ENCODE measurements at places on chromosomes 12 and 14.
A peak's percentile ranks its signal among the peaks of the same experiment; 100 is the strongest.

DNA sequence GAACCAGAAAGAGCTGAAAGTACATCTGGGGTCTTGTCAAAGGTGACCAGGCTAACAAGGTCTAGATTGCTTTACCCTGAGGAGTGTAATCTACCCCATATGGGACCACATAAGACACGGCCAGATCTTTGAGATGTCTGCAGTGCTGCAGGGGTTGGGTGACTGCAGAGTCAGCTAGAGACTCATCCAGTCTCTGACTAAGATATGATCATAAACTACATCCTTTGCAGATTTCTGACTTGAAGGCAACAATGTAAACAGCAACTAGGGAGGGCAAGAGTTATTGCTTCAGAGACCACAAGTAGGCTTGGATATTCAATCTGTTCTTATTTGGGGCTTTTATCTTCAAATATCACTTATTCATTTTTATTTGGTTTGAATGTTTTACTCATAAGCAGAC lies 1080.5 kb upstream of the FOXG1 start:
- DNase-seq, result no peak

DNA sequence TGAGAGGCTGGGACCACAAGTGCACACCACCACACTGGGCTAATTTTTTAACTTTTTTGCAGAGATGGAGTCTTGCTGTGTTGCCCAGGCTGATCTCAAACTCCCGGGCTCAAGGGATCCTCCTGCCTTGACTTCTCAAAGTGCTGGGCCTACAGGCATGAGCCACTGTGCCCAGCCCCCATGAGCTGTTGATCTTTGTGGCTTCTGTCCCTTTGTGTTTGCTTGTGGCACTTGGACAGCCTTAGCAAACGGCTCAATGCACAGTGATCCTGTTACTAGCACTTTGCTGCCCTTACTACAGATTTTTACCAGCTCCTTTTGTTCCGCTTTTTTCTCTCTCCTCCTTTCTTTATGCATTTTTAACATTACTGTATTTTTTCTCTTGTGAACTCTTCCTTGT lies 25.3 kb upstream of the EVL start:
- DNase-seq, result no peak

GRCh38 chr12:83318386-83319098 lies 631.8 kb downstream of the TMTC2 start:
- DNase-seq, result no peak

DNA sequence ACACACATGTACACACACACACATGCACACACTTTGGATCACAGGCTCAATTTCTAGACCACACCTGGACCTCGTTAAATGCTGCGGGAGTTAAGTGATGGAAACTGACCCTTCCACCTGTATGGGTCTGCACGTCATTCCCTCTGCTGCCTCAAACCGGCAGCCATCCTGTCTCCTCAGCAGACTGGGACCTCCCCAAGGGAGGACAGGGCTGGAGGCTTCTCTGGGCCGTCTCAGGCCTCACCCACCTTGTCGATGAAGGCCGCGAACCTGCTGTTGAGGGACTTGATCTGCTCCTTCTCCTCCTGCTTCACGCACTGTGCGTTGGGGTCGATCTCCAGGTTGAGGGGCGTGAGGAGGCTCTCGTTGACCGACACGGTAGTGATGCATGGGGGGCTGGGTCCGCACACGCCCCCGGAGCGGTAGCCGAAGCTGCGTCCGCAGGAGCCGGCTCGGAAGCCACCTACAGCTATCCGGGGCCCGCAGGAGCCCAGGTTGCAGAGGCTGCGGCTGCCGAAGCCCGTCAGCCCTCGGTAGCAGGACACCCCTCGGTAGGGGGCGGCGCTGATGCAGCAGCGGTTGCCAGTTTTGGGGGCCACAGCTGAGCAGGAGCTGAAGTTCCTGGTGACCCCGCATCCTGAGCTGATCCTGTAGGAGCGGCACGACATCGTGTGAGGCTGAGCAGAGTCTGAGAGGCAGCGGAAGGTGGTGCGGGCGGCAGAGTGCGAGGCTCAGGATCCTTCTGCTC lies at the start of gene KRT85:
Gene KRT85, minus strand, starts transcription at position 744 of the 748 bp plus-strand sequence. Its CDS starts 76 bp downstream, at position 668.
- no peak for DNase-seq

GRCh38 chr12:126768517-126768916 lies 1498.5 kb upstream of the TMEM132C start:
- DNase-seq, result no peak

GRCh38 chr12:131620946-131621681 lies 89.8 kb upstream of the SFSWAP start:
- DNase-seq, result no peak

GRCh38 chr12:105803292-105803691 lies 335.5 kb downstream of the NUAK1 start:
- DNase-seq, result peak; percentile 17

GRCh38 chr14:46819117-46819516 lies 167.5 kb upstream of the RPL10L start:
- DNase-seq, result no peak

GRCh38 chr14:105487449-105487985 lies 831 bp downstream of the CRIP1 start:
- no peak for DNase-seq

- no peak for DNase-seq
These were observed 122.7 kb downstream of the CCDC60 start for GRCh38 chr12:119457271-119457670.

DNA sequence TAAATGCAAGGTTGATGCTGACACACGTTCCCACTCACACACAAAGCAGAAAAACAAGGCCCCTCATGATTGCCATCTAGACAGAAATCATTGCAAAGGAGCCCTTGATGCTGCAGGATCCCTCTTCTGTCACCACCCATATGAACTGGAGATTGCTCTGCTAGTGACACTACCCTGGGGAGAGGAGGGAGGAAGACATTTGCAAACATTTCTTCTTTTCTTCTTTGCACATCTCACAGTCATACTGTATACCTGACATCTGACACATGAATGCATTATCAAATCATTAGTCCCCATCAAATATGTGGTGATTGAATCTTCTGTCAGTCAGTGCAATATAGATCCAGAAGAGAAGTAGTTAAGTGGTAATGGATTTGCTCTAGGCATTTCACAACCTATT lies 208.5 kb upstream of the E2F7 start:
- DNase-seq, result no peak

DNA sequence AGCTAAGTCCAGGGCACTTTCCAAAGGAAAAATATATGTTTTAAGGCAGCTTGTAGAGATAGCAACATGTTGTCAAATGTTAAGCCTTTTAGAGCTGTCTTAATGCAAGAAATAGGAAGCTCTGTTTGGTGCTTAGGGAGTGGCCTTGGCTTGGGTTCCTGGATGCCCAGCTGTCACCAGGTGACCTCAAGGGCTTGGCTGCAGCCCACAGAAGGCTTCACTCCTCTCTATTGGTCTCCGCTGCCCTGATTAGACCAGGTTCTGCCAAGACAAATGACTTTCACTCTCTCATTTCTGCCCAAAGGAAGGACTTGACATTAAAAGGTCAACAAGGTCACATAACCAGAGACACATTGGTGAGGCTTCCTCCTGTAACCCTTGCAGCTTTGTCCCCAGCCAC lies 76.8 kb downstream of the WSCD2 start:
- no peak for DNase-seq

DNA sequence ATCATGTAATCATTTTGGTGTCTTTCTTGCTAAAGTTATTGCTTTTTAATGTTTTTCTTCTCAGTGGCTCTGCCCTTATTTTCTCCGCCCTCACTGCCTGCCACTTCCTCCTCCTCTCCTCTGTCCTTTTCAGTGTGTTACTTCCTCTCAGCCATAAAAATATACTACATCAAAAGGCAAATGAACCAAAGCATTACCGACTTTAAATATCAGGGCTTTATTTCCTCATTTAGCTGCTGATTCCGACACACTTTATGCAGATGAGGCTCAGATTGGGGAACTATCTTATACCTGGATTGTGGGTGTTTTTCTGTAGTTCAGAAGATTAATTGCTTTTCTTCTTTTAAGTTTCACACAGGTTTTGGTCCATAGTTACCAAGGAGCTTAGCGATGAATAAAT lies 118.1 kb downstream of the CMAS start:
- no peak for DNase-seq

- peak; percentile 47 for DNase-seq
These were observed 12.1 kb upstream of the KRT77 start for GRCh38 chr12:52715416-52715815.

DNA sequence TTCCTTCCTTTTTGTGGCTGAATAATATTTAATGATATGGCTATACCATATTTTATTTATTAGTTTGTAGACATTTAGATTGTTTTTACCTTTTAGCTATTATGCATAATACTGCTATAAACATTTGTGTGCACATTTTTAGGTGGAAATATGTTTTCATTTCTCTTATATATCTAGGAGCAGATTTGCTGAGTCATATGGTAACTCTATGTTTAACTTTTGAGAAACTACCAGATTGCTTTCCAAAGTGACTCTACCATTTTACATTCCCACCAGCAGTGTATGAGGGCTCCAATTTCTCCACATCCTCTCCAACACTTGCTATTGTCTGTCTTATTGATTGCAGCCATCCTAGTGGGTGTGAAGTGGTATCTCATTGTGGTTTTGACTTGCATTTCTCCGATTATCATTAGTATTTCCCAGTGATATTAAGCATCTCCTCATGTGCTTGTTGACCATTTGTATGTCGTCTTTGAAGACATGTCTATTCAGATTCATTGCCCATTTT lies 160.2 kb downstream of the KICS2 start:
- no peak for DNase-seq

GRCh38 chr14:94640721-94641631 lies 28.8 kb downstream of the SERPINA3 start:
- no peak for DNase-seq

DNA sequence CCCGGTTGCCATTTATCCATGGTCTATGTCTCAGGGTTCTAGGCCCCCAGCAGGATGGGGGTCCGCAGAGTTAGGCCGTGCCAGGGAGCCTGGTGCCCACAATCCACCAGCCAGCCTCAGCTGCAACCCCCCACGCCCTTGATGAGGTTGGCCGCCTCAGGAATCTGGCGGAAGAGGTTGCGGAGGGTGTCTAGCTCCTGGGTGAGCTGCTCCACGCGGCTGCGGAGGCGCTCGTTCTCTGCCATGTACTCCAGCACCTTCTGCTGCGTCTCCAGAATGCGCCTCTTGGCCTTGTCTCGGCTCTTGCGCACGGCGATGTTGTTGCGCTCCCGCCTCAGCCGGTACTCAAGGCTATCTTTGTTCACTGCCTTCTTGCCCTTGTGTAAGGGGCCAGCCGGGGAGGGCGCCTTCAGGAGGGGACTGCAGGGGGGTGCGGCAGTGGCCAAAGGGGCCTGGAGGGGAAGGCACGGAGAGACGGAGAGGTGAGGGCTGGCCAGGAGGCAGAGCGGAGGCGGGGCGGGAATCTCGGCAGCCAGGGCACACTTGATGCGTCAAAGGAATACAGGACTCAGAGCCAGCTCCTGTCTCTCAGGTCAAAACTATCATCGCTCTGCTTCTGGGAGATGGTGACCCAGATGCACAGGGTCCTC lies 1.6 kb downstream of the CEBPE start:
- DNase-seq, result no peak

DNA sequence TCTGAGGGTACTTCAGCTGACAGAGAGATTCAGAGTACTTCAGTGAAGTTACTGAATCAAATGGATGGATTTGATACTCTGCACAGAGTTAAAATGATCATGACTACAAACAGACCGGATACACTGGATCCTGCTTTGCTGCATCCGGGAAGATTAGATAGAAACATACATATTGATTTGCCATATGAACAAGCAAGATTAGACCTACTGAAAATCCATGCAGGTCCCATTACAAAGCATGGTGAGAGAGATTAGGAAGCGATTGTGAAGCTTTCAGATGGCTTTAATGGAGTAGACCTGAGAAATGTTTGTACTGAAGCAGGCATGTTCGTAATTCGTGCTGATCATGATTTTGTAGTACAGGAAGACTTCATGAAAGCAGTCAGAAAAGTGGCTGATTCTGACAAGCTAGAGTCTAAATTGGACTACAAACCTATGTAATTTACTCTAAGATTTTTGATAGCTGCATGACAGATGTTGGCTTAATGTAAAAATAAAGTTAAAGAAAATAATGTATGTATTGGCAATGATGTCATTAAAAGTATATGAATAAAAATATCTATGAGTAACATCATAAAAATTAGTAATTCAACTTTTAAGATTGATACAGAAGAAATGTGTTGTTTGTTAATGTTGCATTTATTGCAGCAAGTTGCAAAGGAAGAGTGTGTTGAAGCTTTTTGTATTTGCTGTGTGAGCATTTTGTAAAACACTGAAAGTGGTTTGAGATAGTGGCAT lies 136.1 kb upstream of the RAP1B start:
- DNase-seq, result no peak

DNA sequence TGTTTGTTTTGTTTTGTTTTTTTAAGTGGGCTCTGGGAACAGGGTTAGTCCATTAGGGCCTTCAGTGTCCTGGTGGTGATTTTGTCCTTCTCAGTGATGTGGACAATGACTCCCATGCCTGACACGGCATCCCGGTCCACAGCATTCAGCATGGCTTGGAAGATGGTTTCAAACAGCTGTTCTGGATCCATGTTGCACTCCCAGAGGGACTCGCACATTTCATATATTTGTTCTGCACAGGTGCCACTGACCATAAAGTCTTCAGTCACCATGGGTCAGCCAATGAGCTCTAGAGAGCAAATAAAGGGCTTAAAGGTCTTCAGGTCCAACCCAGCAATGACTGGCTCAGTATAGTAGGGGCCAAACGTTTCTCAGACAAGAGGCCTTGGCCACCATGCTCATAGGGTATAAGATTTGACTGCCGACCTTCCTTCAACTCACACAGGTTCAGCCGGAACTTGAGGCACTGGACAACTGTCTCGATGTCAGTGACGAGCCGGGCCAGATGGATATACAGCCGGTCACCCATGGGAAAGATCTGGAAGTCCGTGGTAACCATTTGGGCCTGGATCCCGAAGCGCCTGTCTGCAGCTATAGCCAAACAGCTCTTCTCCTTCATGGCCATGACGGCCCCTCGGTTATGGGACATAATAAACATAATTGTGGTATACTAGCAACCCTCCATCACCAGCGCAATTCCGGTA lies 18.0 kb downstream of the OR10P1 start:
- DNase-seq, result no peak
